ENCODE measurements at places on chromosomes 4 and X.

DNA sequence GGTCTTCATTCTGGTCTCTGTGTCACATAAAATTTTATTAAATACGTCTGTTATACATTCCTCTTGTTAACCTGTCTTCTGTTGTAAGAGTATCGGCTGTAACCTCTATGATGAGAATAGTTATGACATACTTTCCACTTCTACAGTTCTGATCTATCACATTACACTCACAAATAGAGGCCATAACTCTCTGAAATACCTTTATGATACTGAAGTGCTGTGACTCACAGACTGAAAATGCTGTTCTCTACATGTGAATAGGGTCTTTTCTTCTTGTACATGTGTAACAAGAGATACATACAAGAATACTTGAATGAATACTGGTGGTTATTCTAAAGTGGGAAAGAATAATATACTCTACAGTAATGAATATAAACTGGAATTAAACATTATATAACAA is 1047.6 kb downstream of the TECRL start:
- DNase-seq: no peak

- DNase-seq: peak; percentile 25
Observed at GRCh38 chr4:54493862-54494261, 163.9 kb upstream of the KIT start.

DNA sequence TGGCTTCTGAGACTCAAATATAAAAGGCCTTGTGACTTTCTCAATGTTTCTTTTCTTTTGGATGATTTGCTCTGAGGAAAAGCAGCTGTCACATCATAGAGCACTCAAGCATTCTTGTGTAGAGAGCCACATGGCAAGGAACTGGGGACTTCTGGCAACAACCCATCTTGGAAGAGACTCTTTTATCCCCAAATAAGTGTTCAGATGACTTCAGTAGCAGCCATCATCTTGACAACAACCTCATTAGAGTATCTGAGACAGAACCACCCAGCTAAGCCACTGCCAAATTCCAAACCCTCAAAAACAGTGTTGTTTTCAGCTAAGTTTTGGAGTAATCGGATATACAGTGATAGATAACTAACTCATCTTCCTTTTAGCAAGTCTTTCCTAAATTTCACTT is 1431.7 kb upstream of the IGFBP7 start:
- DNase-seq: no peak

DNA sequence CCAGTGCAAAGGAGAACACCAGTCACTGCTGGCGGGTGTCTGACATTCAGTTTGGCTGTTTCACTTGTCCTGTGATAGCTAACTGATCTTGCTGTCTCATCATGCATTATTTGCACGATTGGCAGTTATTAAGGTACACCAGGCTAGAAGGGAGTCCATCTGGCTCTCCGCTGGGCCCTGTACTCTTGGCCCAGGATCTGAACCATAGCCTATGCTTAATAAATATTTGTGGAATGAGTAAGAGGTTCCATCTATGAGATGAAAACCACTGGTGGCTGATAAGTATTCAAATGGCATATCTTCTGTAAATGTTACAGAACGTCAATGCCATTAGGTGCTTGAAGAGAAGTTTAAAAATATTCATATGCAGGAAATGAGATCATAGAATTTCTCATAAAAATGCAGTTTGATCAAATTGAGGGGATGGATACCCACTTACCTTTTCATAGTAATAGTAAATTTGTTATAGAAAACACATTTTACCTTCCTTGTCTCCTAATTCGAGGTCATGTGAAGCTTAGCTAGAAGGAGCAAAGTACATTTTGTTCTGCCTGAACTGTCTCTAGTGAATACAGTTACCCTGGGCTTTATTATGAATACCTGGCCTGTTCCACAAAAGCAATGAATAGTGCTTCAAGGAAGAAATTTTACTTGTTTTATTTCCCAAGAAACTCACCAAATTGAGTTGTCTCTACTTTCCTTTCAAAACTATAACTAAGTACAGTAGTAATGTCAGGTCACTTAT is 213.5 kb downstream of the CBR4 start:
- no peak for DNase-seq

DNA sequence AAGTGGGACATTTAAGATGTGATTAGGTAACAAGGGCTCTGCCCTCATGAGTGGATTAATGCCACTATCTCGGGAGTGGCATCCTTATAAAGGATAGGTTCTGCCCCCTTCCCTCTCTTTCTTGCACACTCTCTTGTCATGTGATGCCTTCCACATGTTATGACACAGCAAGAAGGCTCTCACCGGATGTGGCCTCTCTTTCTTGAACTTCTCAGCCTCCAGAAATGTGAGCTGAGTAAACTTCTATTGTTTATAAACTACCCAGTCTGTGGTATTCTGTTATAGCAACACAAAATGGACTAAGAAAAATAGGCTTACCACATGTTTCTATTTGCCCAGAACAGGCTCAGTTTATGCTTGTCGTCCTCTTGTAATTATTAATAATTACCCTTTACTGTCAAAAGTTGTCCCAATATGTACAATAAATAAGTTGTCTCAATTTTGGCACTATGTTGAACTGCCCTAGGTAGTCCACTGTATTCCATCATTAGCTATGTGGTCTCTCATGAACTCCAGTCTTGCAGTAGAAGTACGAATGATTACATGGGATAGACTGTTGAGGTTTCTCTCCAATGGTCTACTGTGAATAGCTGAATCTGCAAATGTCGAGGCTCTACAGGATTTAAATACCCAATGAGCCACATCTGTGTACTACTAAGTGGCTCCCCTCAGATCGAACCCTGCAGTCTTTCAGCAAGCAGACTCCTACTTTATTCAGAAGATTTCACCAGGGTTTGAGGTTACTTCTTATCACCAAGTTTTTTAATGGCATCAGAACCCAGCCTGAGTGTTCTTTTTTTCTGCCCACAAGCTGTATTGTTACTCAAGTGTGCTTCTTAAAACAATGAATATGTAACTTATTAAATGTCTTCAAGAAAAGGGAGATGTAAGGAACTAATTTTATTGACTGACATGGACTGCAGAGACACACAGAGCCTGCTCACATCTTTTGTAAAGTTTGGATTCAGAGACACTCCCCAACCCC is 102.0 kb upstream of the LEF1 start:
- no peak for DNase-seq

DNA sequence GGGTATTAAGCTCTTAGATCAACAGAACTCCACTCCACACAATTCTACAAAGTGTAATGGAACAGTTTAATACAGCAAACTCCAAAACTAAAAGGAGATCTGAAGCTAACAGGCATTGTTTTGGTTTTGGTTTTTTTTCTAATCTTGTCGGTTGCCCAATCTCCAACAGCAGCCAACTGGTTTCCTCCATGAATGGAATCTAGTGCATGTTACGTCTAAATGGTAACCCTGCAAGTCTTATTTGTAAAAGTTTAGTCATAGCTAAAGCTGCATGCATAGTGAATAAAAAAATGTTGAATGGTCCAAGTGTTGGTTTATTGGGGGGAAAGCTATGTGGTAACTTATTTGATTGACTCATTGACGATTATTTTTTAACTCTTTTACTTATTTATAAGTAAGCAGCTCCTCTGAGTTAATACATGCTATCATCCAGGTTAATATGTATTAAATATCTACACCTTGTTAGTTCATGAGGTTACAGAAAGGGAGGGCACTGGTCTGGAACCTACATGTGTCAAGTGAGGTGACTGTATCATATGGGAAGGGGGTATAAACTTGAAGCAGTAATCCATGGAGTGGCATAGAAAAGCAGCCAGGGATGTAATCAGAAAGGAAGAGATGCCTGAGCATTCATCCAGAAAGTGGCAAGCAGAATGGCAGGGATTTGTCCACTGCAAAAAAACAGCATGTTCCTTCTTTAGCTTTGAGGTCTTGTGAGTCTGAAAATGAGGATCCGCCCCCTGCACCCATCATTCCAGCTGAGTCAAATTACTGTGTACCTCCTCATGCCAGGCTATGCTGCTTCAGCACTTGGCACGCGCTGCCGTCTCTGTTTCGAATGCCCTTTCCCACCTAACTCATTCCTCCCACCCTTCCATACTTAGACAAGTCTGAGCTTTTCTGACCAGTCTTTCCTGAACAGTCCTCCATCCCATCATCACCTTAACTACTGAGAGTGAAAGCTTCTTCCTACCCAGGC is 81.7 kb downstream of the PDGFC start:
- DNase-seq: no peak

DNA sequence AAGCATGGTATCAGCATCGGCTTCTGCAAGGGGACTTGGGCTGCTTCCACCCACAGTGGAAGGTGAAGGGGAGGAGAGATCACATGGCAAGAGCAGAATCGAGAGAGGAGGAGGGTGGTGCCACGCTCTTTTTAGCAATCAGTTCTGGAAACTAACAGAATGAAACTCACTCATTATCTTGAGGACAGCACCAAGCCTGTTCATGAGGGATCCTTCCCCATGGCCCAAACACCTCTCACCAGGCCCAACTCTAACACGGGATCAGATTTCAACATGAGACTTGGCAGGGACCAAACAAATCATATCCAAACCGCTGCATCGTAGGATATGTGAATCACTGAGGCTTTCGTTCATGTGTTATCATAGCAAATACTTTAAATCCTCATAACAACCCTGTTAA is 125.5 kb downstream of the GPC3 start:
- DNase-seq: no peak

DNA sequence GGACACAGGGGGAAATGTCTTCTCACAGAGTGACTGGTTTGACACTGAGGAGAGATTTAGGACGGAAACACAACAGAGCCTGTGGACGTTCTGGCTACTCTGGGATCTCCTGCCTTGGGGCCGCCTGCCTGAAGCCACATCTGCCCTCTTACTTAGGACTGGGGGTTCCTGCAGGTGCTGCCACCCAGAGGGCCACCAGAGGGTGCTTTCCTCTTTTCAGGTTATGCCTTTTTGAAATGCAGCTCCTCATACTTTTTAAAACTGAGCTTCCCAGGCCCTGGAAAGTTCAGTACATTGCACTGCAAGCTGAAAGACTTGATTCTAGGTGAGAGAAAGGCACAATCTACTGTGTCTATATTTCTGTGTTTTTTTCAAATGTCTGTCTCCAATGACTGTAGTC is 92.2 kb upstream of the PGRMC2 start:
- peak; percentile 44 for DNase-seq

GRCh38 chrX:18441780-18442367 is 16.5 kb downstream of the CDKL5 start:
- no peak for DNase-seq

DNA sequence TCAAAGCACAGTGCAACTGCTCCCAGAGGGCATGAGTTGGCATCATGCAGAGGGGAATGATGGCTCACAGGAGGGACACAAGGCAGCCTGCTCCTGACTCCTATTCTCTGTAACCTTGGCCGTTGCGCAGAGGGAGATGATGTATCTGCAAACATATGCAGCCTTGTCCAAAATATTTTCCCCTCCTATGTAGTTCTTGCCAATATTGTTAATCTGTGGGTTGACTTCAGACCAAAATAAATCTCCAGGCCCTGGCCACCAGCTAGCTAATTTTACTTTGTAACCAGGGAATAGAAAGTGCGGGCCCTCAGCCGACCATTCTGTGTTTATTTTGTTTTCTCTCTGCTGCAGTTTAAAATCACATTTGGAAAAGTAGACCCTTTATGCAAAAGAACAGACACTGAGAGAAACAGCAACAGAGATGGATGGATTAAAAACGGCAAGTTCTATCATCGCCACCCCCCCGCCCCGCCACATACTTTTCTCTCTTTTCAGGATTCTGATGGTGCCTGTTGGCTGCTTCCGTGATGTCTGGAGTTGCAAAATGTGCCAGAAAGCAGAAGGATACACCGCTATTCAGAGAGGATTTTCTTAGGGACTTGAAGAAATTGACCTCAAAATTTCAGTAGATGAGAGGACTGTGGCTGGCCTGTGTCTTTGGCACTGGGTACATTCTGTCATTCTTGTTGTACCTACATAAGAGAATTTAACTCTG is 185.3 kb upstream of the BCOR start:
- no peak for DNase-seq

DNA sequence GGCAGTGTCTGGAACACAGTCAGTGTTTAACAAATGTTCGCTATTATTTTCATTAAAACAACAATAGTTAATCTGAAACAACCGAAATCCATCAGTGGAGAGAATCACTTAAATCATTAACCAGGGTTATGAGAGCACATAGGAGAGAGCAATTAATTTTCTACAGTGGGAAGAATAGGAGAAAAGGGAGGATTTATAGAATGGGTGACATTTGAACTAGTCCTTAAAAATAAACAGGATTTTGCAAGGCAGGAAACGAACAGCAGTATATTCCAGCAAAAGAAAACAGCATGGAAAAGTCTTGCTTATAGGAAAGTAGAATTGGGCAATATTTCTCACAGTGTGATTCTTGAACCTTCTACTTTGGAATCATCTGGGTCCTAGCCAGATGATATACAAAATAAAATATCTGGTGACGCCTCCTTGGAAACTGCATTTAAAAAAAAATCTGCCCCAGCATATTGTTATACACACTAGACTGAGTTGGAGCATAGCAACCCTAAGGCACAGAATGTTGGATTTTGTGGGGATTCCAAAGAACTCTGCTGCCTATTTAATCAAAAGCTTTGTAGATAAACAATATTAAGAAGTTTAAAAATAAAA is 56.1 kb downstream of the INTS12 start:
- DNase-seq: no peak

GRCh38 chr4:48065587-48066052 is 49.0 kb downstream of the NIPAL1 start:
- no peak for DNase-seq

GRCh38 chr4:83731609-83732008 is 195.7 kb downstream of the GPAT3 start:
- DNase-seq: no peak

DNA sequence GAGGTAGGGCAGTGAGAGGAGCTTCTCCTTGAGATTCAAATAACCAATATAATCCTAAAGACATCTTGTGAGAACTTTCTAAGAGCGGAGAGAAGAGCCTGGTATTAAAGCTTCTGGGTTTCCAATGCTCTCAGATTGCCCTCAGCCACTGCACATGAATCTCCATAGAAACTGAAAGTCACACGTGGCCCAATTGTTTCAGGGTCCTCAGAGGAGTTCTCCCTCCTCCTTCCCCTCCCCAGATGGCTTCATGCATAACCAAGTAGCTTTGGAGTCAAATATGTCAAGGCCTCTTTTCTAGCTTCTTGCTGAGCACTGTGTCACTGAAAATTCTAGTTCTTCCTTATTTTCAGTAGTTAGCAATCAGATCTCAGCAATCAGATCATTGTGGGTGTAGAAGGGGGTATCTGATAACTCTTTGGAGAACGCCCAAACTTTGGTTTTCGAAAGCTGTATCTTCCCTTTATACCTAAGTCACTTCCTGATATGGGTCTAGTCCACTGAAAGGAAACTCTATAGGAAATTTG is 2.2 kb downstream of the BTK start:
- DNase-seq: no peak

- DNase-seq: no peak
Observed at GRCh38 chr4:26871611-26872010, 11.0 kb downstream of the STIM2 start.

GRCh38 chrX:48827654-48827968 is 1.3 kb downstream of the ERAS start:
- no peak for DNase-seq

DNA sequence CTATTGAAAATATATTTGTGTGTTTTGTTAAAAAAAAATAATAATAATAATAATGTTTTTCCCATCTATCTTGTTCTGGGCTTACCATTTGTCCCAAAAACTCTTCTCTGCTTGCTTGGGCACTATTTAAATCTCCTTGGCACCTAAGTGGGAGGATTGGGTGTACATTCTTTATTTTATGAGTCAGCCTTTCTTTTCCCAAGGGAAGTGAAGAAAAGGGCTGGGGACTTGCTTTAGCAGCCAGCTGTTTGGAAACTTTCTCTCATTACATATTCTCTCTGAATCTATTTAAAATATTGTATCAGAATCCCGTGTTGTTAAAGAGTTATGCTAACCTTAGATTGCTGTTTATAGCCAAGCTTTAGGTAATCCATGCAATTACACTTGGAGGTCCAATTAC is 2332.4 kb downstream of the ARAP2 start:
- DNase-seq: no peak
